ENCODE measurements at places on chromosomes 5 and 9.
A peak's percentile ranks its signal among the peaks of the same experiment; 100 is the strongest.

DNA sequence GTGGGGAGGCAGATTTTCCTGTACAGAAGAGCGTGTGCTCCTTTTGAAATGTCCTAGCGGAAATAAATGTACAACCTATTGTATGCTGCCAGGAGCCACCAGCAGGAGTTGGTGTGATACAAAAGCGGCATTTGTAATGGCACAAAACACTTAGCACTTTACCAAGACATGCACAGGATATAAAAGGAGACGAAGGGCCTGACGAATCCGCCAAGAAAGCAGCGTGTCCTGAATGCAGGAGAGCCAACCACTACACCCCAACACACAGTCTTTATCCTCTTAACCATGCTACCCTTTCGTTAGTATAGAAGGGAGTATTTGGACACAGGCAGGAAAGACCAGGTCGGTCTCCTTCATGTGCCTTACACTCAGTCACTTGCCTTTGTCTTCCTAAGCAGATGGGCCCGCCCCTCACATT is 218.1 kb downstream of the TRIM32 start:
- DNase-seq, result peak; percentile 3

DNA sequence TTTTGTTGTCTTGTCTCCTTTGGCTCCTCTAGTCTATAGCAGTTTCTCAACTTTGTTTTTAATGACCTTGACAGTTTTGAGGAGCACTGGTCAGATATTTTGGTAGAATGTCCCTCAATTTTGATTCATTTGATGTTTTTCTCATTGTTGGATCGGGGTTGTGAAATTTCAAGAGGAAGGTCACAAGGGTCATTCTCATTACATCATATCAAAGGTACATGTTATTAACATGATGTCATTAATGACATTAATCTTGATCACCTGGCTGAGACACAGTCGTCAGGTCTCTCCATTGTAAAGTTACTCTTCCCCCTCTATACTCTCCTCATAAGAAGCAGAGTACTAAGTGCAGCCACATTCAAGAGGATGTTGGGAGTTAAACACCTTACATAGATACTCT is 7.2 kb downstream of the ISOC1 start:
- DNase-seq, result no peak

GRCh38 chr5:75037106-75037505 is 15.3 kb downstream of the GCNT4 start:
- DNase-seq, result no peak

DNA sequence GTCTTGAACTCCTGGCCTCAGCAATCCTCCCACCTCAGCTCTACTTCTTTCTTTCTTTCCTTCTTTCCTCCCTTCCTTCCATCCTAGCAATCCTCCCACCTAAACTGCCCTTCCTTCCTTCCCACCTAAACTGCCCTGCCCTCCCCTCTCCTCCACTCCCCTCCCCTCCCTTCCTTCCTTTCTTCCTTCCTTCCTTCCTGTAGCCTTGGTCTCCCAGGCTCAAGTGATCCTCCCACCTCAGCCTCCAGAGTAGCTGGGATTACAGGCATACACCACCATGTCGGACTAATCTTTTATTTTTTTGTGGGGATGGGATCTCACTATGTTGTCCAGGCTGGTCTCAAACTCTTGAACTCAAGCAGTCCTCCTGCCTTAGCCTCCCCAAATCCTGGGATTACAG is 65.8 kb downstream of the NFIB start:
- DNase-seq, result no peak

GRCh38 chr9:106970219-106970975 is 107.4 kb downstream of the ZNF462 start:
- no peak for DNase-seq

DNA sequence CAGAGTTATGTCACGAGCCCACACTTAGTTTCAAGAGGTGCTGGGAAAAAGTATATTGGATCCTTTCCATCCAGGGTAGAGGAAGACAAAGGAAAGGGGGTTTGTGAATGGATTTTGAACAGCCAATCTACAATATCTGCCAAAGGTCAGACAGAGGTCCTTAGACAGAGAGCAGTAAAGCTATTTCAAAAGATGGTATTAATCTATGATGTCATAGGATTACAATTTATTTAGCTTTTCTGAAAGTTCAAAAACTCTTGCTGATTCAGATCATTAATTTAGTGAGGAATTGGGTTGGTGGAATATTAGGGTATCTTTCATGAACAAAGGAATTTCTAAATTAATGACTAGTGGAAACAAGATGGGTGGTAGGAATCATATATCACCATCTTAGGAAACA is 126.9 kb downstream of the NTRK2 start:
- no peak for DNase-seq

DNA sequence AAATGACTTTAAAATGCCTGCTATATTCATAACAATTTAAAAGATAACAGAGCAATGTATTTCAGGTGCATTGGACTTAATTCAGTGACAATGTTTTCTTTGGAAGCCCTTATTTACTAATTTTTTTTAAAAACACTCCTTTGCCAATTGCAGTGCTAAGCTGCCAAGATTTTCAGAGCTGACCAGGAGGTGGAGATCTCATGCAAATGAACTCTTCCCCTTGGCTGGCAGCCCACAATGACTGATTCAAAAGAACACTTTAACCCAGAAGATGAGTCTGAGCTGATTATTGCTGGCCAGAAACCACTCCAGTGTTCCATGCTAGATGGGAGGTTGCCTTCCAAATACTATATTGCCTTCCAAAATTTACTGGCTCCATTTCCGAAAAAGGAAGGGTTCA is 128.3 kb upstream of the CCNH start:
- peak; percentile 81 for DNase-seq

- DNase-seq, result no peak
These were observed 6.9 kb downstream of the CAMK4 start for GRCh38 chr5:111231119-111231518.

- DNase-seq, result no peak
These were observed 25.4 kb downstream of the CCT5 start for GRCh38 chr5:10275460-10275859.

DNA sequence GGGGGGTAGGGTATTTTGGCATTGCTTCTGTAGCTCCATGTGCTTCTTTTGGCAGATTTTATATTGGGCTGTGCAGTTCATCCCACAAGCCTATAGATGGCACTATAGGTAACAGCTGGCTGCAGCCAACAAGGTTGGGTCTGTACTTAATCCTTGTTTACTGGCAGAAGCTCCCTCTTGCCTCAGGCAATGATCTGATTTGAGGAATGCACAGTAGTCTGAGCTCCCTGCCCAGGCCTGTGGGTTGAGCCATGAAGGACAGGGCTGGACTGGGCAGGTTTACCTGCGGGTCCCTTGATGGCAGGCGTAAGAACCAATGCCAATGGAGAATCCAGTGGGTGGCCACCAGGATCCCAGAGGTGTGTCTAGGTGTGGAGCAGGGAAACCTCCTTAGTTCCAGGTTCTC is 11.7 kb upstream of the OR1J2 start:
- peak; percentile 0 for DNase-seq

GRCh38 chr9:71052287-71052686 is 69.1 kb downstream of the TRPM3 start:
- no peak for DNase-seq

- no peak for DNase-seq
These were observed 6.8 kb upstream of the TCOF1 start for GRCh38 chr5:150350524-150351344.

- DNase-seq, result no peak
These were observed 2.5 kb downstream of the BTNL8 start for GRCh38 chr5:180901319-180902009.

DNA sequence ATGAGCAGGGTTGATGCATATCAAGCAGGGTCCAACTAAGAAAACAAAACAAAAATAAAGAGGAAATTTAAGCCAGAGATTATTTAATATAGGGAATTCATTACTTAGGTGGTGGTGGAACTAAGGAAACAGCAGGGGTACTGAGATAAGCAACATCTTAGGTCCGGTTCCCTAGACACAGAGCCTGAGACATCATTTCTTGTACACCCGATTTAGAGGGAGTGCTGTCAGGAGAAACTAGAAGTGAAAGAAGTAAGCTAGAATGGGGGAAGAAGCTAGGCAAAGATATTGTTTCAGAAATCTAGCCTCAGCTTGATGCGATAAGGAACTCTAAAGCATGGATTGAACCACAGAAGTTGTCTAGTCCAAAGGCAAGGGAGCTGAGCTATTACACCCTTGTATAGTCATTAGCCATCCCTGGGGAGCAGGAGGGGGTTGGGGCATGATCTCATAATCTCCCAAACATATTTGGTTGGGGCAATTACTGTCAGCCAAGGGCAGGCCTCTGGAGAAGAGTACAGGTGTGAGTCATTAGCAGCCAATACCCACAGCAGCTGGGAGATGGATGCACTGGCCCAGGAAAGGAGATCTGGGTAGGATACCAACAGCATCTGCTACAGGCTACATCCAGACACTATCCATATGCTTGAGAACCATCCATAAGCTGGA is 194.5 kb downstream of the ARL15 start:
- DNase-seq, result no peak

DNA sequence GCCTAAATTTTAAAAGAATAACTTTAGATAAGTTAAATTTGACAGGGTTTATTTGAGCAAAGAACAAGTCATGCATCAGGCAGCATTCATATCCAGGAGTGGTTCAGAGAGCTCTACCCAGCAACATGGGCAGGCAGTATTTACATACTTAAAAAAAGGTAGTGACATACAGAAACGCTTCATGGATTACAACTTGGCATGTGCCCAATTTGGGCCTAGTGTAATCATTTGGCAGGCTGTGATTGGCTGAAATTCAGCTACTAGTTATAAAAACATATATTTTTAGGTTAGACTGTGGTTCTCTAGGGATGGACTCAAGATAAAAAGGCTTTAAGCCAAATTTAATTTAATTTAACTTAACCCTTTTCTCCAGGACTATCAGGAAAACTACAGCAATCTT is 374.0 kb upstream of the ADAMTS16 start:
- no peak for DNase-seq

DNA sequence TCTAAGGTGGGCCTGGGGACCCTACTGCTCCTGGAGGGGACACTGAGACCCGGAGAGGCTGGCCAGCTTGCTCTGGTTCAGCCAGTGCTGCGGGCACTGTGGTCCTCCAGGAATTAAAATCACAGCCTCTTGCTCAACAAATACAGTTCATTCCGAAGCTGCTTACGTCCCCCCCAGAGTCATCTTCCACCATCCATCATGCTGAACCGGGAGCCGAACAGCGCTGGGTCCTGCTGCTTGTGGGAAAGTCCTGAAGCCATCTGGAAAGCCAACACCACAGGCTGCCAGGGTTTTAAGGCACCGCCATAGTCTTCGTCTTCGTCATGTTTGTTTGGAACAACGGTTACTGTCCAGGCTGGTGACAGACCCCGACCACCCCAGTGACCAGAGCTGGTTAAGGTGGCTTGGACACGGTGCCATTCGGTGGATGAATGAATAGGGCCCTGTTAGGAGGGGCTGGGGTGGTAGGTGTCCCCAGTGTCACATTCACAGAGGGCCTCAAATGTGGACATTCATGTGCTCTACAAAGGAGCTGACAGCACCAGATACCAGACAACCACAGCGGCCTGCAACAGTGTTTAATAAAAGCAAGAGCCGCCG is 81.6 kb upstream of the PHYKPL start:
- DNase-seq, result no peak
